ENCODE measurements at places on chromosomes 6 and 20.
A peak's percentile ranks its signal among the peaks of the same experiment; 100 is the strongest.

GRCh38 chr6:24788031-24788665 lies 10.6 kb downstream of the ARMH2 start:
- no peak for DNase-seq

- peak; percentile 70 for DNase-seq
Measured at GRCh38 chr6:125791151-125791819, 525 bp downstream of the NCOA7 start.

DNA sequence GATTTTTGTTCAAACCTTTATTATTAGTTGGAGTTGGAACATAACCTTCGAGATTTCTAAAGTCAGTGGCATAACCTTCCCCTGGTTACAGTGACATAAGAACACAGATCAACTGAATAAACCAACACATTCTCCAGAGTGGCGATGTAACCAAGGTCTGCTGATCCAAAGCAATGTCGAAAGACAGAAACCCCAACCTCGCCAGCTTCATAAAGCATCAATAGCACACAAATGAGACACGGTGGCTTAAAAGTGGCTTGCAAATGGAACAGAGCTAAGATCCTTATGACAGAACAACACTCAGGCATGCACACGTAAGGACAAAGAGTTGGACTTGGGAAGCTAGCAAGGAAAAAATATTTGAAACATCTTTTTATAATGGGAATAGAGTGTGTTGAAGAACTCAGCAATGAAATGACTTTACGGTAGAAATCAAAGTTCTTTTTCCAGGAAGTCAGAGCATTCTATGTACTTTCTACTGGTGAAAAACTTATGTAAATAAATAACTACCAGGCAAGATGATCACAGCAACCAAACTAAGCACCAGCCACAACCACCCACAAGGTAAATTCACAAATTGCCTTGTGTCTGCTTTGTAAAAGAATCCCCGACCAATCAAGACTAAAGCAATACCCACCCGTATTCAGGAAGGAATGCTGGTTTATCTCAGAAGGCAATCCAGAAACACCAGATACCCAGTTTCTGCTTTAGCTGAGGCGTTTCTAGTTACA lies 61.0 kb upstream of the NHSL1 start:
- no peak for DNase-seq

DNA sequence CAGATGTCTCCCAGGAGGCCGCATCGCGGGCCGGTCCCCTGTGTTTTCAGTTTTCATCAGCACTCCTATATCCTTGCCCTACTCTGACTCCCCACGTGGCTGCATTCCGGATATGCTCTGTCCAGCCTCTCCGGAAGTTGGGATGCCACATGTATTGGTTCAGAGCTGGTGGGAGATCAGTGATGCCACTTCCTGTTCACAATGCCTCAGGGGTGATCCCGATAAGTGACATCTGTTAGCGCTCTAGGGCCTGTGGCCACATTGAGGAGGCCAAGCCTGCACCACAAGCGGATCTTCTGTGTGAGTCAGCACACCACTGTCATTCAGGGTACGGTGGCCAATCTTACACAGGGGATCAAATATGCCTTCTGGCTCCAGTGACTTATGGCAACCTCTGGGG lies 57.8 kb downstream of the PPP1R3G start:
- DNase-seq = no peak

DNA sequence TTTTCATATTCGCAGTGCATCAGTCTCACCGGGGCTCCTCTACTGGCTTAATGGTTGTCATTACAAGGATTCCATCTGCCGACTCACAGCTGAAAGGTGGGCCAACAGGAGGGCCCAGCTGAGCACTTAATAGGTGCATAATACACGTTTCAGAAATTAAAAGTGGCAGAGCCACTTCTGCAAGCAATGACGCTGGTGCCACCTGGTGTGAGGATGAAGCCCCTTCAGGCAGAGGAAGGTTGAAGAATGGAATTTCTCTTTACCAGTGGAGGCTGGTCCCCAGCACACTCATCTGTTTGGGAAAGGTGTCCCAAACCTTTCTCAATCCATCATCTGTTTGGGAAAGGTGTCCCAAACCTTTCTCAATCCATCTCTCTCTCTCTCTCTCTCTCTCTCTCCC lies 8.2 kb upstream of the STMND1 start:
- DNase-seq = peak; percentile 76

- no peak for DNase-seq
Measured at GRCh38 chr6:152148412-152148811, 340.9 kb downstream of the ESR1 start.

- no peak for DNase-seq
Measured at GRCh38 chr6:126010040-126010439, 23.7 kb downstream of the TRMT11 start.

DNA sequence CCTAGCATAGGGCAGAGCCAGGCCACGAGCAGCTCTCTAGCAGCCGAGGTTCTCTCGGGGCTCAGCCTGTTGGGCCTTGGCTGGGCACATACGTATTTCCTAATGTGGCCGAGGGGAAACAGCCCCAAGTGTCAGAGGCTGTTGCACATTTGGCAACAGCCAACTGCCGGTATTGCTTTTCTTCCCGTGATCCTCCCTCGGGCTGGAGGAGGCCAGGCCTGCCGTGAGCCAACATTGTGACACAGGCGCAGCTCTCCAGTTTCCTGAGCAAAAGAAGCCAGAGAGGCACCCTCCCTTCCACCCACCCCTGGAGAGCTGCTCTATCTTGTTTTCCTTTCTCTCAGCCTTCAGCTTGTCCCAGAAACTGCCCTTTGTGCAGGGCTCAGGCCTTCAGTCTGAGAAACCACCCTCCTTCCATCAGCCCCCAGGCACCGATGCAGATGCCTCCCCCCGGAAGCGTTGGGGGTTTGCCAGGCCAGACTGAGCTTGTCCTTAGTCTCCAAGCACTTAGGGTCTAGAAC lies 5.1 kb upstream of the BPI start:
- DNase-seq = no peak

DNA sequence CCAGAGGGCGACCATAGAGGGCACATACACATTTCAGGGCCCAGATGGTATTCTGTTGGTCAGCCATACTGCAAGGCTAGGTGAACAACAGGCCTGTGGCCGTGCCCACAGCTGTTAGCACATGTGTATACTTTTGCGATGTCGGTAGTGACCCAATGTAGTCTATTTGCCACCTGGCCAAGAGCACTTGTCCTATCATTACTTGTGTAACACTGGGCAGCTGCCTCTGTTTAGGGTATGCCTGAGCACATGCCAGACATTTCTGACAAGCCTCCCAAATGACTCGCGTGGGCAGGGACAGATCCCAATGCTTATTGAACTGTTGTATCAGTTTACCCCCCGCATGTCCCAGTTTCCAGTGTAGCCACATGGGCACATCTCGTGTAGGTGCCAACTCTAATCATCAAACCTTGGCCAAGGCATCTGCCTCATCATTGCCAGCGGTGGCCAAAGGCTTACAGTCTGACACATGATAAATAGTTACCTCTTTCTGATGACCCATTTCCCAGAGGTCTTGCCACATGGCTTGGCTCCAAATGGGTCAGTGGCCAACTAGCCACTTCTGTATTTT lies 74.4 kb upstream of the FBXL4 start:
- no peak for DNase-seq

DNA sequence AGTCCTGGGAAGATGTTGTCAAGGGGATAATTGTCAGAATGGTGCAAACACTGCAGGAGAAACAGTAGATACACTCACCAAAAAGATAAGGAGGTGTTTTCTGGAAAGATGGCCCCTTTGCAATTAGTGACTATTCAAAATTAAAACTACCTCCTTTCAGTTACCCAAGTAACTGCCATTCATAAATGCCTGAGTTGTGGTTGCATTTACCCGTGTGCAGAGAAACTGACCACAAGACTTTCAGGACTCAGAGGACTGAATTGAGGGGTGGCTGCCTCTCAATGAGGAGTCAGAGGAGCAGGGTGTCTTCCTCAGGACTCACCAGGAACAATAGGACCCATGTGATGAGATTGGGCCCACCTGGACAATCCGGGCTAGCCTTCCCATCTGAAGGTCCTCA lies 39.0 kb downstream of the GCM1 start:
- no peak for DNase-seq

DNA sequence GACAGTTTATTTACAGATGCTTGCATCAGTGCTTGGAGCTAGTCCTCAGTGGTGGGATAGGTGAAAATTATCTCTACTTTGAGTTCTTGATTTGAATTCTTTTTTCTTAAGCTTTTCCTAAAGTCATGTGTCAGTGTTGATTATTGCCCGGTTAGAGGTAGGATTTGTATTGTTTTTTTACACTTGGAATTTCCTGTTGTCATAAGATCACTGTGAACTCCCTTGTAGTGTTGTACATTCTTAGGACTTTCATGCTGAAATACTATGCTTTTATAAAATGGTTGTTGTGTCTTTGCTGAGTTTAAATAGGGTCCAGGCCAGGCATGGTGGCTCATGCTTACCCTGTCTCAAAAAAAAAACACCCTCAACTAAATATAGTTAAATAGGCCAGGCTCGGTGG lies 20.3 kb downstream of the ASXL1 start:
- DNase-seq = no peak

DNA sequence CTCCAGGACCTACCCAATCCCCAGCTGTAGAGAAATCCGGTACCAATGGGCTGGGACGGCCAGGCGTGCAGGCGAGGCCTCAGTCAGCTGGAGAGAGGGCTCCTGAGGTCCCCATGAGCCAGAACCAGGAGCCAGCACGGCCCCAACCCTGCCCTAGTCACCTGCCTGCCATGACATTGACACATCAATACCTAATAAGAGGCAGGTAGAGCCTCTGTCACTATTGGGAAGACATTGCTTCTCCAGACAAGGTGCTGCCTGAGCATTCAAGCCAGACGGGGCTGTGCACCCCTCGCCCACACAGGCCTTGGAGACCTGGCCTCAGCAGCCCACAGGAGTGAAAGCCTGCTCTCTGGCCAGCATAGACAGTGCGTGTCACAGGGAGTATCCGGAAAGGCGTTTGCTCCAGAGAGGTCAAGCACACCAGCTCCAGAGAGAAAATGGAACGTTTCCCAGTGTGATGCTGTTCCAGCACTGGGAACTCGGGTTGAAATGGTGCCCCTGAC lies 3.5 kb downstream of the DLL1 start:
- no peak for DNase-seq

GRCh38 chr6:57324538-57324937 lies 7.1 kb downstream of the PRIM2 start:
- peak; percentile 11 for DNase-seq

- peak; percentile 80 for DNase-seq
Measured at GRCh38 chr6:162773996-162774395, 46.2 kb downstream of the PACRG start.

GRCh38 chr6:115287467-115287866 lies 773.2 kb downstream of the FRK start:
- no peak for DNase-seq

GRCh38 chr20:21559305-21559704 lies 45.4 kb upstream of the NKX2-2 start:
- DNase-seq = no peak

GRCh38 chr6:75882734-75883133 lies 133.7 kb downstream of the MYO6 start:
- no peak for DNase-seq

DNA sequence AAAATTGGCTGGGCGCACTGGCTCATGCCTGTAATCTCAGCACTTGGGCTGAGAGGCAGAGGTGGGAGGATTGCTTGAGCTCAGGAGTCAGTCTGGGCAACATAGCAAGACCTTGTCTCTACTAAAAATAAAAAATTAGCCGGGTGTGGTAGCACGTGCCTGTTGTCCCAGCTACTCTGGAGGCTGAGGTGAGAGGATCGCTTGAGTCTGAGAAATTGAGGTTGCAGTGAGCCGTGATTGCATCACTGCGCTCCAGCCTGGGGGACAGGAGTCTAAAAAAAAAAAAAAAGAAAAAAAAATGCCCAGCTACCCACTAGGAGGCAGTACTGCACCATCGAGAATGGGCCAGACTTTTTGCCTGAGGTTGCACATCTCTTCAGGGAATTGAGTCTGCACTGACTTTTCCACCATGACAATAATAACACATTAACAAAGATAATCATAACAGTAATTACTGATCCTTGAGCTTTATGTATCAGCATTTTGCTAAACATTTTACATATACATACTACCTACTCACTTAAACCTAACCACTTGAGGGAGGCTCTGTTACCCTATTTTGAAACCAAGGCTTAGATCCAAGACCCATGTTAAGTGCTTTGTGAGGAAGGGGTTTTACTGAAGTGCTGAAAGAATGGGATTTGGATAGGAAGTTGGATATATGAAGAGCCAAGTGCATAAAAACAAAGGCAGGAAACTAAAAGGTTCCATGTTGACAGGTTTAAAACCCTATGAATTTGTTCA lies 21.0 kb downstream of the SRSF3 start:
- peak; percentile 43 for DNase-seq

GRCh38 chr20:48040491-48040890 lies 255.2 kb upstream of the SULF2 start:
- DNase-seq = no peak

DNA sequence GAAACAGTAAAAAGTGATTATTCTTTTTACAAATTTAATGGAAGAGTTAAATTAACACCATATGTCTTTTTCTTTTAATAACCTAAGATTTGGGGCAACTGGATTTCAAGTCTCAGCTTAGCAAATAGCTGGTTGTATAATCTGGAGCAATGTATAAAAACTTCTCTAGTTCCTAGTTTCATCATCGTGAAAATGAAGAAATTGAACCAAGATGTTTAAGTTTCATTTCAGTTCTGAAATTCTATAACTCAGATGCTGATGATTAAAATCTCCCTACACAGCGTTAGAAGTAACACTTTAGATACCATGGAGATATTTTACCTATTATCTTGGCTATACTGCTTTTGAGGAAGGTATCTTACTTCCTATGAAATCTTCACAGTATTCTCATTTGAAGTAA lies 252.0 kb downstream of the KIF16B start:
- no peak for DNase-seq

- no peak for DNase-seq
Measured at GRCh38 chr6:165728216-165728615, 65.2 kb upstream of the PDE10A start.

DNA sequence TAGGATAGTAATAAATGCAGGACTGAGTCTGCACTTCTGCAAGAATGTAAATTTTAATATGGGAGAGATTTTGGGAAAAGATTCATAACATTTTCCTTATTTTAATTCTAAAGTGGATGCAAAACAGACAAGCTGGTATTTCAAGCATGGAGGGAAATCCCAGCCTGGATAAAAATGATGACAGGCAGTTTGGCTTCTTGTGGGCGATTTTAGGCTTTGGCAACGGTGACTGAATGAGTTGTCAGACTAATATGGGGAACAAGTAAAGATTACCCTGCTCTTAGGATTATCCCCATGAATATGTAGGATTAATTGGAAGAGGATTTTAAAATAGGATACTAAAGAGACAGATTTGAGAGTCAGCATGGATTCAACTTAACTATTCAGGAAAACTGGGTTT lies 21.0 kb downstream of the OGFRL1 start:
- DNase-seq = peak; percentile 13

DNA sequence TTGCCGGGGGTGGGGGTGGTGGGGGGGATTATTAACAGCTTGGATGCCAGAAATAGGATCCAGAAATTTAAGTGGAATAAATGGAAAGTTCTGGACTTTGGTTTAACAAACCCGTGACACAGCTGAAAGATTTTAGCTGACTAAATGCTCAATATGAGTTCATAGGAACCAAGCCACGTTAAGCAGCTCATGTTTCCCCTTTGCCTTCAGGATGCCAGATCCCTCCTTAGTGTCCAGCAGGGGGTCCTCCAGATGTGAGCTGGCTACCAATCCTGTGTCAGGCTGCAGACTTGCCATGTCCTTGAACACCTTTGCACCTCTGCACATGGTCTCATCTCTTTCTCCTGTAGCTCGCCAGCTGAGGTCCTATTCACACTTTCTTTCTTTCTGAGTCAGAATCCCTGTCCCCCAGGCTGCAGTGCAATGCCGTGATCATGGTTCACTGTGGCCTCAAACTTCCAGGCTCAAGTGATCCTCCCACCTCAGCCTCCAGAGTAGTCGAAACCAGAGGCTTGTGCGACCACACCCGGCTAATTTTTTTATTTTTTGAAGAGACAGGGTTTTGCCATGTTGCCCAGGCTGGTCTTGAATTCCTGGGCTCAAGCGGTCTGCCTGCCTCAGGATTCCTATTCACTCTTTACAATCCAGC lies 133.3 kb upstream of the ARMC2 start:
- DNase-seq = no peak
